ENCODE measurements at places on chromosomes 5 and 9.

- no peak for DNase-seq
Observed at GRCh38 chr5:90483206-90483605, 8.5 kb downstream of the POLR3G start.

- DNase-seq = no peak
Observed at GRCh38 chr5:64838376-64838775, 69.6 kb downstream of the CWC27 start.

GRCh38 chr5:87541033-87541432 is 128.3 kb upstream of the CCNH start:
- peak; percentile 16 for DNase-seq

GRCh38 chr9:134897584-134898170 is 17.1 kb downstream of the FCN2 start:
- no peak for DNase-seq

DNA sequence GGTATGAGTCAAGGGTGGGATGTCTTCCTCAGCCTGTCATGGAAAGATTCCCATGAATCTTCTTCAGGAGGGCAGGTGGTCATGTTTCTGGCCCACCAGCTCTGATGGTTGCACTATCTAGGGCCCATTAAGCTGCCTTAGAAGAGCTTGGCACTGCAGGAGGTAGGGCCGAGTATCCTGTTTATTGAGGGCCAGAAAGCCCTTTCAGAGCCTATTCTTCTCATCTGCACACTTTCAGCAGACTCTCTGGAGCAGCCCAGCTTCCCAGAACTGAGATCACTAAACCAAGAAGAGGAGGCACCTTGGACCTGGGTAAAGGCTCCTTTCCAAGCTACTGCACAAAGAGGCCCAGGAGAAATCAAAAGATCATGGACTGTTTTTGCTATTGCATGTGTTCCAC is 146.5 kb downstream of the MTX3 start:
- no peak for DNase-seq

- no peak for DNase-seq
Observed at GRCh38 chr9:96040591-96041461, 165.3 kb downstream of the ERCC6L2 start.

GRCh38 chr5:65440456-65440855 is 41.3 kb downstream of the ADAMTS6 start:
- DNase-seq = no peak

DNA sequence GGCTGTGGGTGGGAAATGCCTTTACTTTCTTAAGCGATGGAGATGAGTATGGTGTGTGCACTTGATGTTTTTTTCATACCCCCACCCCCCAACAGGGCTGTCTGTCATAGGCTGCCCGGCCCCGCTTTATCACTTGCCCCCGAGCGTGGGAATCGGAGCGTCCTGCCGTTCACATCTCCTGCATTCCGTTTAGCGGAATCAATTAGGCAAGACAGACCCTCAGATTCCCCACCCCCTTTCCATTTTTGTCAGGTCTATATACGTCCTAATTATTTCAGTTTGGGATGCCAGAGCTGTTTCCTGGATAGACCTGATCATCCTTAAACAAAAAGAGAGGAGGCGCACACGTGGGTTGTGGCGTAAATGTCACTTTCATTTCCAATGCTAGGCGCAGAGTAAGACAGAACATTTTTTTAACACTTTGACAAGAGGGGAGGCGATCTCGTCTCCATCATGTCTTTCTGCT is 217.2 kb downstream of the MEF2C start:
- peak; percentile 4 for DNase-seq

DNA sequence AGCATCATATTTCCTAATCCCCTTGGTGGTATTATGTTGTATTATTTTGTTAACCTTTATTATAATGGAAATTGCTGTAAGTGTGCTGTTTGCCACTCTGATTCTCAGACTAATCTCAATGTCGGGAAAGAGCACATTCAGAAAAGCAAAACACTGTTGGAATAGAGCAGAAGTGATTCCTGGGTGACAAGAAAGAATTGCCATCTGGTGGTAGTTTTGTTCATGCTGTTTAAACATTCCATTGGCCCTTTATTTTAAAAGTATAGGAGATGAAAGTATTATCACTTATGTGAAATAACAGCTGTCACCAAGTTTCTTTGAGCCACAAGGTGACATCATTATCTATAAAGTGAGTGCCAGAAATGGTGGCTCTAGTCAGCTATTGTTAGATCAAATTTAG is 301.3 kb upstream of the SGCD start:
- DNase-seq = no peak

GRCh38 chr5:171433982-171434676 is 14.7 kb downstream of the FGF18 start:
- no peak for DNase-seq

- no peak for DNase-seq
Observed at GRCh38 chr9:36897019-36897418, 137.0 kb downstream of the PAX5 start.

DNA sequence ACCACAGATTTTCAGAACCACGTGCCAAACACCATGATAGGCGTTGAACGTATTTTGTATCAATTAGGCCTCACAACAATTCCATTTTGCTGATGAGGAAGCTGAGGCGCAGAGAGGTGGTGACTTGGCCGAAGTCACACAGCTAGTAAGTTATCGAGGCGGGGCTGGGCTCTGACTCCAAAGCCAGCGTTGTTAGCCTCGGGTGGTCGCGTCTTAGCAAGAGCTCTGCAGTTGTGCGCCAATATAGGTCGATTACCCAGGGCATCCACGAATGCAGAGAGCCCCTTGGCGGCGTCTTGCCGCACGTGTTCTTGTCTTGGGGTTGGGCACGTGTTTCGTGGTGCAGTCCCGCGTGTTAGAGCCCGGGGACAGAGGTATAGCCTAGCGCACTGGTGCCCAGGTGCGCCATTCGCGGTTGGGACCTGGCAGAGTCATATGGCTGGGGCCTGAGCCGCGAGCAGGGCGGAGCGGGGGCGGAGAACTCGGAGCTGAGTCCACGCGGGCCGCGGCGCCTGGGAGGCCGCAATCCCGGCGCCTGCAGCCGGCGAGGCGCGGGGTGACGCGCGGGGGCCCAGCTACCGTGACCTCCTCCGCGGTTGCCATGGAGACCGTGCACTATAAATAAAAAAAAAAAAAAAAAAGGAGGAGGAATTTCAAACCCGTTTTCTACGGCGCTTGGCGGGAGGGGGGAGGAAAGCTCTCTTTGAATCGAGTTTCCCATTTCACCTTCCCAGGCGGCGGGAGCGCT is 62.3 kb downstream of the CXXC5 start:
- DNase-seq = no peak

Measured in hematopoietic multipotent progenitor cell treated with erythropoietin and hydrocortisone succinate and interleukin-3 and kit ligand, for 6 days (in vitro differentiated cells).